ENCODE measurements at places on chromosomes 5 and 9.
A peak's percentile ranks its signal among the peaks of the same experiment; 100 is the strongest.

DNA sequence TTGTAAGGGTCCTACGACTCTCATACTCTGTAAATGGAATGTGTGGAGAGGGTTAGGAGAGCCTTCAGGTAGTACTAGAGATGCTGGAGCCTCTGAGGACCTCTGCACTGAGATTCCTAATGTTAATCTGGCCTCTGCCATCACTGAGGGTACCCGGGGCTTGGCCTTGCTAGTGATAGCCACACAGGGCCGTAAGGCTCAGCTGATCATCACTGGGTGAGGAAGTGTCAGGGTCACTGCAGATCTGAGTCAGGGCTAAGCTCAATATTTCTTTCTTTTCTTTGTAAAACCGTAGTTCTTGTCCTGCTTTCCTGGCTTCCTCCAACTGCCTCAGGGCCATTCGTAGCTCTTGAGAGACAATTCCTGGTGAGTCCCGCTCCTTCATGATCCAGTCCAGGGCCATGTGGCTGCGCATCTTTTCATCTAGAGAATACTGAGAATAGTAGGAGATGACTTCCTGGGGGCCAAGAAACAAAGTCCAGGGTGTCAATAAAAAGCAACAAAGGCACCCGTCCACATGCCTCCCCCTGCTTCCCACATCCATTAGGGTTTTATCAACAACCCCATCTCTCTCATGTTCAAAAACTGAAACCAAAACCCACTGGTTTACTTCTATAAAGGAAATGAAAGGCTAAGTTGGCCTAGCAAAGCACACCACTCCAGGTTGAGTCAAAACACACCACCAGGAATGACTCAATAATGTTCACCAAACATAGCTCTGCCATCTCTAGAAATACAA is 47.7 kb downstream of the LIX1 start:
- DNase-seq, result peak; percentile 63

GRCh38 chr5:35281613-35282012 is 51.3 kb upstream of the PRLR start:
- no peak for DNase-seq

DNA sequence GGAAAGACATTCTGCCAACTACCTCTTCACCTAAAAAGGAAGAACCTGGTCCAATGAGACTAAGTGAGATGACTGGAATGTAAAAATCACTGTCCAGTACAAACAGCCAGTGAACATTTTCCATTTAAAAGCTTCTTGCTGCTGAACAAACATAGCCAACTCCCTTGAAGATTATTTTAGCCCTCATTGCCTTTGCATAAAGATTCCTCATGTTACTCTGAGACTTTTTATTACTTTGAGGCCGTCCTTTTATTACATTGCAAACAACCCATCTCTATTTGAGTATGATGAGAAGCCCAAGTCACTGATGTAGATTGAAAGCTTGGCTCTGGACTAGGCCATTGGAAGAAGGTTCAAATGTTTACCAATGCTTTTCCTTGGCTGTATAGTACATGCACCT is 649.8 kb downstream of the CETN3 start:
- DNase-seq, result no peak

GRCh38 chr5:58261605-58262004 is 198.3 kb downstream of the PLK2 start:
- no peak for DNase-seq

GRCh38 chr5:96338624-96339415 is 94.2 kb downstream of the PCSK1 start:
- DNase-seq, result no peak

- no peak for DNase-seq
Observed at GRCh38 chr5:163135849-163136248, 301.5 kb upstream of the CCNG1 start.

DNA sequence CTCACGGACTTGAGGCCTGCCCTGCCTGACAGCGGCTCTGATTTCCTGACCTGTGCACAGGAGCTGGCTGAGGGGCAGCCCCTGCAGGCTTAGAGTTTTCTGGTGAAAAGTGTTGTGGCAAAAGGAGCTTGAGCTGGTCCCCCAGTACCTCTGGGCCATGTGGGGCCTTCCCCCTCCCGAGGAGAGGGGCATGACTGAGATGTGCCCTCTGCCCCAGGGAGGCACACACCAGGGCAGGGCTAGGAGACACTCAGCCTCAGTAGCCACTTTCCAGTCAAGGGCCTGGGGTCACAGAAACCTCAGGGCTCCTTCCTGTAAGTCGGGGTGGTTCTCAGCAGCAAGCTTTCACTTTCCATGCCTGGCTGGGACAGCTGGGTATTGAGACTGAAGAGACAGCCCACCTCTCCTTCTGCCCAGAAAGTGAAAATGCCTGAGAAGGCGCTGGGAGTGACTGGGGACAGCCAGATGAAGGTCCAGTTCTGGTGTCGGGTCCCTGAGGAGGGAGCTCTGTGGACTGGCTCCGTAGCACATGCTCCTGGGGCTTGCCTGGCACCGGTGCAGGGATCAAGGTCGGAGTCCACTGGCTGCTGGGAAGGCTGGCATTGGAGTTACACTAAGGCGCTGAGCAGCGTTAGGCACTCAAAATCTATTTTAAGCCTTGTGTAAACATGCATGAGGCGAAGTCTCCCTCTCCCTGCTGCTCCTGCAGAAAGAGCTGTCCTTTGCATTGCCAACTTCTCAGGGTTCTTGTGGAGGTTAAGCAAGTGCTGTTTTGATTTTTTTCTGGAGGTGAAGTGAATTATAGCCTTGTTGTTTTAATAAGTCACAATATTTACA is 394.9 kb downstream of the GADD45G start:
- peak; percentile 90 for DNase-seq

All from activated CD8-positive, alpha-beta T cell treated with anti-CD3 and anti-CD28 coated beads for 36 hours (primary cell).